ENCODE measurements at places on chromosomes 5 and 9.

GRCh38 chr5:36740259-36740898 is 134.0 kb downstream of the SLC1A3 start:
- no peak for DNase-seq

GRCh38 chr9:132141344-132141947 is 20.4 kb upstream of the NTNG2 start:
- no peak for DNase-seq

GRCh38 chr5:31717561-31717960 is 78.6 kb downstream of the PDZD2 start:
- no peak for DNase-seq

DNA sequence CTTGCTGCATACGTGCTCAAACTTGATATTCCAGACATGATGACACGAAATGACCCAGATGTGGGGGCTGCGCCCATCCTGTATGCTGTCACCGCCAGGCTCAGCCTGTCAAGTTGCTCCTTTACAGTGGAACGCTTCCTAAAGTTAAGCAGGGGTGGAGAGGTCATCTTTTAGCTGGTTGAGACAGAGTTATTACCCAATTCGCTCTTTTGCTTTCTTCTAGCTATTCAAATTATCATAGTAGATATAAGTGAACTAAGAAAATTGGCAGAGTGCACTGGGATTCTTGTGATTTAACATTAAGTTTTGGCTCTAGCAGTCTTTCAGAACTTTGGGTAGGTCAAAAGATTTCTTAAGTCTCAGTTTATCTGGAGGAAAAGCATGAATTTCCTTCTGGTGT is 69.8 kb upstream of the BASP1 start:
- no peak for DNase-seq
